NCI-H82 (cell line): ENCODE measurements at places on chromosomes 16 and 17.

DNA sequence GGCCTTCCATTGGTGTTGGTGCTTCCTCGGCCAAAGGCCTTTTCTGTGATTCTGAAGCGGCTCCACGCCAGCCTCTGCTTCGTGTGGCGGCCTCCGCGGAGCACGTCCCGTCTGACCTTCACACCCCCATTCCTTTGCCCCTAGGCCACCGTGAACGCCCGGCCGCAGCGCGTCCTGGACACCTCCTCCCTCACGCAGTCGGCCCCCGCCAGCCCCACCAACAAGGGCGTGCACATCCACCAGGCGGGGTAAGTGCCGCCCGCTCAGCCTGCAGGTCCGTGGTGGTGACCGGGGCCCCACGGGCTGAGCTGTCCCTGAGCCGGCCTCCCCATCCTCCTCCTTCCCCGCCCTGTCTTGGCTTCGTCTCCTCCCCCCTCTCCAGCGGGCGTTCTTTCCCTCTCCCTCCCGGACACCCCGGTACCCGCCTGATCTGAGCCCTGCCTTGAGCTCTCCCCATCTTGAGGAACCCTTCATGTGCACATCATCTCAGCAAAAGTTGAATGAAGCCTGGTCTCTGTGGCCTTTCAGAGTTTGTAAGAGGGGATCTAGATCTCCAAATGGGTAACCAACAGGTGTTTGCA is 69.0 kb upstream of the CHMP6 start:
- DNase-seq = no peak

DNA sequence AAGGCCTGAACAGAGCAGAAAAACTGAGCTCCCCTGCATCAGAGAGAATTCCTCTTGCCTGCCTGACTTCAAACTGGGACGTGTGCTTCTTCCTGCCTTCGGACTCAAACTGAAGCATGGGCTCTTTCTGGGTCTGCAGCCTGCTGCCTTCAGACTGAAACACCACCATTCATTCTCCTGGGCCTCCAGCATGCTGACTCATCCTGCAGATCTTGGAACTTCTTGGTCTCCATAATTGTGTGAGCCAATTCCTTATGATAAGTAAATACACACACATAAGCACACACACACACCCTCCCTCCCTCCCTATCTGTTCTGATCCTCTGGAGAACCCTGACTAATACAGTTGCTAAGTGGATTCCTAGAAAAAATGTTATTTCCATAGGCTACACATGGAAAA is 874.3 kb upstream of the EEF2KMT start:
- DNase-seq = no peak

- no peak for DNase-seq
Observed at GRCh38 chr16:12482455-12483220, 321.0 kb downstream of the CPPED1 start.

DNA sequence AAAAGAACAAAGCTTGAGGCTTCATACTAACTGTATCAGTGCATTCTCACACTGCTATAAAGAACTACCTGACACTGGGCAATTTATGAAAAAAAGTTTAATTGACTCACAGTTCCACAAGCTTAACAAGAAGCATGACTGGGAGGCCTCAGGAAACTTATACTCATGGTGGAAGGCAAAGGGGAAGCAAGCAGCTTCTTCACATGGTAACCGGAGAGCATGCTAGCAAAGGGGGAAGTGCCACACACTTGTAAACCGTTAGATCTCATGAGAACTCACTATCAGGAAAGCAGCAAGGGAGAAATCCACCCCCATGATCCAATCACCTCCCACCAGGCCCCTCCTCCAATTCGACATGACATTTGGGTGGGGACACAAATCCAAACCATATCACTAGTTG is 25.3 kb downstream of the CTRB2 start:
- no peak for DNase-seq

DNA sequence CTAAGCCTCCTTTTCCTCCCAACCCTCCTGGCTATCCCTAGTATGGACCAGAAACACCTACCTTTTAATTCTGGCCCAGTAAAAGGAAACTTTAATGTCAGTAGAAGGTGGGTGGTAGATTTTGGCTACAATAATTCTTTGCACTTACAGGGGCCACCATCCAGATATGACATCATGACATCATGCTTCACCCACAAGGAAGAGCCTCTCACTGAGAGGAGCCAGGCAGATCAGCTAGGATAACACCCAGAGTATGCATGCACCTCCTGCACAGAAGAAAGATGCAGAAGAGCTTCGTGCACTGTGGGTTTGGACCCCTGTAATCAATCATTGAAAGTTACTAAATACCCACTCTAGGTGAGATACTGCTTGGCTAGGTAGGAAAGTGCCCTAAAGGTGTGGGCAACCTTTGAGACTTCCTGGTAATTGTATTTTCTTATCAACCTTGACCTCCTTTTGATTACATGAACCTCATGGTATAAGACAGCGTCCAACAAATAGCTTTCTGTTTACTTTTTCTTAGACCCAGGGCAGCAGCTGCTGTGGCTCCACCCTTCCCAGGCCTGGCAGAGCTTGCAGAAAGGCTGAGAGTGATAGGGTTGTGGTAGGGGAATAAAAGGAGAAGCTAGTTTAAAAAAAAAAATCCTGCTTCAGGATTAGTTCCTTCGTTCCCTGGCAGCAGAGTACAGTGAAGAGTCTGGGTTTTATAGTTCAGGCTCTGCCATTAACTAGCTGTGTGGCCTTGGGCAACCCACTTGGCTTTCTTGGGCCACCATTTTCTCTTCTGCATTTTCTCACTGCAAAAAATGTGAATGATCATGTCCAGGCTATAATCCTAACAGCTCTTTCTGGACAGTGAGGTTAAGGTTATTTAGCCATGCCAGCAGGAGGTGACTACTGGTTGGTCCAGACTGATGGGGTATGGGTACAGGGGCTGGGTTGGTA is 6.2 kb downstream of the MAP3K14 start:
- DNase-seq = no peak

DNA sequence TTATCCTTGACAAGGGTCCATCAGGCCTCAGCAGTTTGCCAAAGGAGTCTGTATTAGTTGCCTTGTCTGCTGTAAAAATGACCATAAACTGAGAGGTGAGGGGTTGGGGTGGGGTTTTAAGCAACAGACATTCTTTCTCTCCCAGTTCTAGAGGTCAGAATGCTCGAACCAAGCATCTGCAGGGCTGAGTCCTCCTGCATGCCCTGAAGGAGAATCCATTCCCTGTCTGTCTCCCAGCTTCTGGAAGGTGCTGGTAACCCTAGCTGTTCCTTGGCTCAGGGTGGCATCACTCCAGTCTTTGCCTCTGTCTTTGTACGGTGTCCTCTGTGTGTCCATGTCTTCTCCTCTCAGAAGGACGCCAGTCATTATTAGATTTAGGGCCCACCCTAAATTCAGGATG is 17.5 kb upstream of the IRF8 start:
- no peak for DNase-seq

- no peak for DNase-seq
Observed at GRCh38 chr17:45371414-45372324, 54.8 kb upstream of the MAP3K14 start.

- DNase-seq = no peak
Observed at GRCh38 chr16:53846971-53847370, 143.0 kb downstream of the FTO start.

DNA sequence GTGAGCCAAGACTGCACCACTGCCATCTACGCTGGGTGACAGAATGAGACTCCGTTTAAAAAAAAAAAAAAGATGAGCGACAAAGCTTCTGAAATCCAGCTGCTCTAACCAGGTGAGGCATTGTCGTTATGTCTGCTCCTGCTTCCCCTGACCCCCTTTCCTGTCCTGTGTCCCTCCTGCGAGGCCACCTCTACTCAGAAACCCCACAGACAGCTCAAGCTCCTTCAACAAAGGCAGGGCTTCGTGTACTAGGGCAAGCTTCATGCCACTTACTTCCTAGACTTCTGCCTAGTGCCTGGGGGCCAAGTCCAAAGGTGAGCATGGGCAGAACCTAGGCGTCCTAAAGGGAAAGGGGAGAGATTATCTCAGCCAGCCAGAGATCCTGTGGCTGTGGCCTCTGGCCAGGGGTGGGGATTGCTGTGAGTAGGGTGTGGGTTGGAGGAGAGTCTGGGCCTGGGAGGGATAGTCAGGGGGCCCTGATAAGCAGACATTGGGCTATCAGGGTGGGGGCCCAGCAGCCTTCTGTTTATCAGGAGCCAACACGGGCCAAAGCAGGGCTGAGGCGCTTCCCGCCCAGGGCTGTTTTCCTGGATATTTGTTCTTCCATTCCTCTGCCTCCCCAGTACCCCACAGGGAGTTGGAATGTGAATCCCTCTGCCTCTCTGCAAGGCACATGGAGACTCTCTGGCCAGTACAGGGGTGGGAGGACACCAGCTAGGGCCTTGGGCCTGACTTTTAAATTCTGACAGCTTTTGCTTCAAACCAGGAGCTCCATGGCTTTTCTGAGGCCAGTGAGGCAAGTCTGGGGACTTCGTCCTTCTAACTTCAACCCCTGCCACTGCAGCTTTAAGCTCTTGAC is 10.4 kb downstream of the ERAL1 start:
- no peak for DNase-seq

DNA sequence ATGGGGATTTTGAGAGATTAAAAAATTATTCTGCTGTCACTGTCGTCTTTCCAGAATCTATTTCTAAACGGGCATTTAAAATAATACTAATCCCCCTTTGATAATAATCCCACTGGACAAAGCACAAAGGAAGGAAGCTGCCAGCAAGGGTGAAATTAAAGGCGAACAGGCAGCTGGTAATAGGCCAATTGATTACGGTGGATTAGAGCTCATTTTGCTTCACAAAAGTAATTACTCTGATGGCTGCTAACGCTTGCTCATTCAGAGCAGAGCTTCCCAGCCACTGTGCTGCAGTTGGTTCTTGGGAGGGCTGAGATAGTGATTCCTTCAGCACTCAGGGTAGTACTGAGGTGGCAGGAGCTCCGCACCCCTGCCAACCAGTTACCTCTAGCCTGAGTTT is 205.7 kb downstream of the SNX29 start:
- DNase-seq = peak; percentile 89

GRCh38 chr17:82908543-82909160 is 68.8 kb upstream of the ZNF750 start:
- no peak for DNase-seq

DNA sequence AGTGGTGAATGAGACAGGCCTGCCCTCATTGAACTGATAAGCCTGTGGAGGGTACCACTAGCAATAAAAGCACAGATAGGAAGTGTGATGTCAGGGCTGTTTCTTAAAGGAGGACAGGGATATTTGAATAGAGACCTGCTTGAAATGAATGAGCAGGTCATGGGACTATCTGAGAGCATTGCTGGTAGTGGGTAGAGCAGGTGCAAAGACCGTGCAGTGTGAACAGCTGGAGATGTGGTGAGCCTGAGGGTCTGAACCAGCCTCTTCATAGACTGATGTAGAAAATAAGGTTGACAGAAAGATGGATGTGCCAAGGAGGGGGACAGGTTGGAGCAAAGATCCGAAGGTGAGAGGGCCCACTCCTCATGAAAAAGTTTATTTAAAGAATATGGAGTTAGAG is 2.4 kb downstream of the NUP93 start:
- DNase-seq = no peak

GRCh38 chr16:82452004-82452756 is 174.6 kb upstream of the CDH13 start:
- no peak for DNase-seq

DNA sequence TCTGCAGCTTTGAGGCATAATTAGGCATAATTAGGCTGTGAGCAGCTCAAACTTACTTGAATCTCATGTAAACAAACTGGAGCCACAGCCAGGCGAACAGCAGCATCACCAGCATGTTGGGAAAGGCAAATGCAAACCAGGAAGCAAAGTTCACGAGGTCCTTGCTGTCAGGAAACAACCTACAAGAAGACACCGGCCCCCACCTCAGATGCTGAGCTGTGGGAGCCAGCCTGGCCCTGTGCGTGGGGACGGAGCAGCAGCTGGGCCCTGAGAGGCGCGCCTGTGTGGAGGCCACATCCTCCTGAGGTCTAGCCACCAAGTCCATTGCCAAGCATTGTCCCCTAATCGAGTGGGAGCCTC is 12.2 kb downstream of the SLC13A5 start:
- DNase-seq = no peak

DNA sequence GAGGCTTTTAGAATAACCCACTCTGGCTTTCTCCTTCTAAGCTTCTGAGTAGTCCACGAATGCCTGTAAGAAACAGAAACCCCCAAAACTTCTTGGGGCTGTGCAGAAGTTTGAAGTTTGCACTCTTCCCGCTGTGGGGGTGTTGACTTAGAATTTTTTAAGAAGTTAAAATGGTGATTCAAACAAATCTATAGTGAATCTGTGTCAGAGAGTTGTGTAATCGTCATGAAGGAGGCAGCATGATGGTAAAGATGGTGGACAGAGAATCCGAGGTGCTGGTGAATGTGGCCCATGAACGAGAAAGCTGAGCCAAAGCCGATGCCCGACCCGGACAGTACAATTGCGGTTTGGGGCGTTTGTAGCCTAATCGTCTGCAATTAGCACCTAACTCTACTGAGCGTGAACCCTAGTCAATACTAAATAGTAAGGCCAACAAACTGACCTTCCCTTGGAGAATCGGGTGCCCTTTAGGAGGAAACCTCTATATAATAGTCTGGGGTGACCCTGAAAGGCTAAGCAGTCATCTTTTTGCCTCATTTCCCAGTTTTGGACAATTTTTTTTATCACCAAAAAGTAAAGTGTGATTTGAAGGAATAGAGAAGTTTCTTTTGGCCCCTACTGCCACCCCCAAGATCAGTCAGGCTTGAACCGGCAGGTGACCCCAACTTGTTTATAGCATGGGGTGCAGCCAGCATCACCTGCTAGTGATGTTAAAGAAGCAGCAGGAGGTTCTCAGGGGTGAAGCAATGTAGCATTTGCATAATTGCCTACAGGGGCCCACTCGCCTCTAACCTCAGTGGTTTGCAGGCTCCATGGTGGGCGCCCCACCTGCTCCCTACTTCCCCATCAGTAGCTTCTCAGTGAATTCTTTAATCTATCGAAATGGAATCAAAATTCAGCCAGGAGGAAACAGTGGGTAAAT is 11.2 kb downstream of the IRF8 start:
- no peak for DNase-seq

- peak; percentile 70 for DNase-seq
Observed at GRCh38 chr17:46191322-46192188, 1.7 kb downstream of the KANSL1 start.

DNA sequence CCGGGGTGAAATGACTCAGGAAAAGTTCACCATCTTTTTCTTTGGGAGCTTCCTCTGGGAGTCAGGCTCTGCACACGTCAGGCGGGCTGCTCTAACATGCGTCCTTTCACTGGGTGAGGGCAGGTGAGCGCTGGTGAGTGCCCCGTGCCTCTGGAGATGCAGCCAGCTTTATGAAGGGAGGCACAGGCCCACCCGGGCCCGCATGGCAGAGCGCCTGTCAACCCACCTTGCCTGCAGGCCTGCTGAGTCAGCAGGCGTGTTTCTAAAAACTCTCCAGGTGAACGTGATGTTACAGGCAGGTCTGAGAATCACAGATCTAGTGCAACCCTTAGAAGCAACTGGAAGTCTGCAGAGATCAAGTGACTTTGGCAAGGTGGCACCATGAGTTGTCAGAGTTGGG is 18.4 kb downstream of the MAP1LC3B start:
- DNase-seq = no peak
